ENCODE measurements at places on chromosomes 1 and 21.
A peak's percentile ranks its signal among the peaks of the same experiment; 100 is the strongest.

DNA sequence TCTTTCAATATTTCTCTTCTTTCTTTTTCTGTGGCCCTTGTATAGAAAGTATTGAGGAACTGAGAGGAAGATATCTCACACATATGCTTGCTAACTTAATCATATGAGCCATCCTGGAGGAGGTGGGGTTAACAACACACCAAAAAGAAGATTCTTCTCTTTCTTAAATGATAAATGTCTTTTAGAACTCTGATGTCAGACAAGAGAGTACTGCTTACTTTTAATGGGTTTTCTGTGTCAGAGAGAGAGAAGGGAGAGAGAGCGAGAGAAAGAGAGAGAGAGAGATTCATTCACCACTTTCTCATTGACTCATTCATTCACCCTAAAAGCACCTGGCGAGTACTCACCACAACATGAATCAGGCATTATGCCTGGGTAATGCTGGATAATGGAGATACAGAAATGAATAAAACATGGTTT, 250.3 kb upstream of the SGIP1 start:
- peak; percentile 58 for DNase-seq

- DNase-seq = no peak
These were observed 15.0 kb upstream of the OLFML2B start for GRCh38 chr1:162038624-162039023.

- DNase-seq = no peak
These were observed 1.5 kb downstream of the B4GALT2 start for GRCh38 chr1:43980255-43981134.

GRCh38 chr1:192808163-192808517, 699 bp upstream of the RGS2 start:
- DNase-seq = no peak

DNA sequence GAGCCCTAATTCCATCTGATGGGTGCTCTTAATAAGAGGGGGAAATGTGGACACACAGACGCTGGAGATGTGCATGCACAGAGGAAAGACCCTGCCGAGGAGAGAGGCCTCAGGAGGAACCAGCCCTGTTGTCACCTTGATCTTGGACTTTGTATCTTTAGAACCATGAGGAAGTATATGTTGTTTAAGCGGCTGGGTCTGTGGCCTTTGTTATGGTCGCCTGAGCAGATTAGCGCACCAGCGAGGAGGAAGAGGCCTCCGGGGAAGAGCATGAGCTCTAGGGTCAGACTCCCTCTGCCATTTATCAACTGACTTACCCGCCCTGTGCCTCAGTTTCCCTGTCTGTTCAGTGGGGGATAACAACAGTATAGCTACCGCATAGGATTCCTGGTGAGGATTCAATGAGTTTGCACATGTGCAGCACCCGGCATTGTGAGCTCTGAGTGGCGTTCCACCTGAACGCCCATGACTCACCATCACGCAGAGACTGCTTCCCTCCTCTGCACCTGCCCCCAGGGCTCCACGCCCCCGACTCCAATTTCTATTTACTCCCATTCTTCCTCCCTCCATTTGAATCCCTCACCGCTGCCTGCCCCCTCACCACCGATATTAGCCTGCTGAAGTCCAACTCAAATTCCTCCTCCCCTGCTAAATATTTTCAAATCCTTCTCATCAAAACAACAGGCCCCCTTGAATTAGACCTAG, 67.2 kb downstream of the ATP5PO start:
- DNase-seq = peak; percentile 72

GRCh38 chr1:50279622-50280330, 143.5 kb downstream of the DMRTA2 start:
- DNase-seq = no peak

DNA sequence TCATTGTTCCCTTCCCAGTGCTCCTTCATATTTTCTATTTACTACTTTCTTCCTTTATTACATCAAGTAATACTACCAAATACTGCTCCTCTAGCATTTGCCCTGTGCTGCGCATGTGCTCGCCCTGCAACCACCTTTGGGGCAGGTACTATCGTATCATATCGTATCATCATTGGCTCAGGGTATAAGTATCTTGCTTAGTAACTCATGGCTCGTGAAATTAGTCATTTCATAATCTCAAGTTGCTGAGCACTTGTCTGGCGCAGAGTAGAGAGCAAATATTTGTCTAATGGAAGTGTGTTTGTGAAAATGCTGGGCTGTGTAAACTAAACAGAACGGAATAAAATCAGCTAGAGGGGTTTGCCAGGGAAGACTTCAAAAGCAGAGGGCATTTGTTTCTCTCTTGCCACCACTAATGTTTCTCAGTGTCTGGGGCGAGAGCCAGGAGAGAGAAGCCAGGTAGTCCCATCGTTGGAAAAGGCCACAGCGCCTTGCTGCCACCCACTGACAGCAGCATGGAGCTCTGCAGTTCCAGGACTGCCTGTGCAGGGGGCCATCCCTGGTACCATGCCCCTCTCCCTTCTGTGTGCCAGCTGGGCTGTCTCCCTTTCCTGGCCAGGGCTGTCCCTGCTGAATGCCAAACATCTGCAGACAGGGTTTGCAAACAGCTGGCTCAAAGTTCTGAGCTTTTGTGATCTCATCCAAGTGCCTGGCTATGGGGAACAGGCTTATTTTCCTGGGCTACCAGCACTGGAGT, 20.0 kb upstream of the CPT2 start:
- no peak for DNase-seq

DNA sequence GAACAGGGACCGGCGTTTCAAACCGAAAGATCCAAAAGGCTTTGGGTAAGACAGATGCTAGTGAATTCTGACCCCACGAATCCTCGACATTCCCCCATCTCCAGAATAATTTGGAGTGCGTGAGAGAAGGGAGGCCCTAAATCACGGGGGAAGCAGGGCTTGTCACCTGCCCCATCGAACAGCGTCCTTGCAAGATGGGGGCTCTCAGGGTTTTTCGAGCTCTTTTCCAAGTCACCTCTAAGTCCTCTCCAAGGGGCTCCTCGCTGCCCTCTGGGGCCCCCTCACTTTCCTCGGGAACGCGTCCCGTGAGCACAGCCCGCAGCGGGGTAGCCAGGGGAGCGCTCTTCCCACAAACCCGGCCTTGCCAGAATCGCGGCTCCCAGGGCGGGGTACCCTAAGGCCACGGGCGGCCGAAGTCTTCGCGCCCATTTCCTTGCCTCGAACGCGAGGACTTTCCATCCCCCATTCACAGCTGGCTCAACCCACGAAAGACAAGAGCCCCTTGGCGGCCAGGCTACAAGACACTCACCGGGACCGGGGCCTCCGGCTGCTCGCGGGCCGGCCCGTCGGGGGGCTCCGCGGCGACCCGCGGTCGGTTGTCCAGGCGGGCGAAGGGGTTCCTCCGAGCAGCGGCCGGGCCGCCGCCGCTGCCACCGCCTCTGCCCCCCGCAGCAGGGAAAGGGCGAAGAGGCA, 546 bp downstream of the DONSON start:
- no peak for DNase-seq

DNA sequence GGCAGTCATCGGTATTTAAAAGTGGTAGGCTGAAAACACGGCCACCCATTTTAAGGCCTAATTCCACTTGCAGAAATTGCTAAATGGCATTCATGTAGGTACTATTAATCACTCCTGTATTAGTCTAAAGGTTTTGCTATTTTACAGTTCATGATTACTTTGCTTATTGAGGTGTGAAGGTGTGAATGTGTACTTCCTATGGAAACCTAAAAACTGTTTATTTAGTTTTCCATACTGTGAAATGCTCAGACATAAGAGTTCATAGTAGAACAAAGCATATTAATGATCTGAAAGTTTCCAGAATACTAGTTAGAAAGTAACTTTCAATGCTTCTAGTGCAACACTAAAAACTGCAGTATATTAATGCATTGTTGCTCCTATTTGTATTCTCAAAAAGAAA, 69.8 kb downstream of the ITGB3BP start:
- no peak for DNase-seq

DNA sequence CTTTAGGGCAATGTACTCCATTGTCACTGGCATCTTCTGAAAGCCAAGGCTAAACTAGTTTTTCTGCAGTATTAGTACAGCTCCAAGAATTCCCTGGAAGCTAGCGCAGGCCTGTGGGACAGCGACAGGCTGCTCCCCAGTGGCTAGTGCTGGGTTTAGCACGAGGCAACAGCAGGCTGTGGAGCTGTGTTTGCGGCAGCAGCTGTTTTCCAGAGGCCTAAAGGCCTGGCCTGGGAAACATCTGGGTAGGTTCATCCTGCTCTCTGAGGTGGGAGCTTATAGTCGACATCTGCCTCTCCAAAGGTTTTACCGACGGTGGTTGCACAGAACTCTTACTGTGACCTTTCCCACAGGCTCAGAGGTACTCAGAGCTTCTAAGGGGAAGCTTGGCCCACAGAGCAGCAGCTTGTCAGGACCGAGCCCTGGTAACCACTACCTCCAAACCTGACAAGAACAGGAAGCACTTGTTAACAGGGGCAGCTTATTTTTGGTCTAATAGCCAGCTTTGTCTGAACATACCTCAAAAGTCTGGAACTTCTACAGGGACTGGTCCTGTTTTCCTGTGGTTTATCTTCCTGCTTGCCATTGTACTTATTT, 17.2 kb downstream of the CC2D1B start:
- no peak for DNase-seq

DNA sequence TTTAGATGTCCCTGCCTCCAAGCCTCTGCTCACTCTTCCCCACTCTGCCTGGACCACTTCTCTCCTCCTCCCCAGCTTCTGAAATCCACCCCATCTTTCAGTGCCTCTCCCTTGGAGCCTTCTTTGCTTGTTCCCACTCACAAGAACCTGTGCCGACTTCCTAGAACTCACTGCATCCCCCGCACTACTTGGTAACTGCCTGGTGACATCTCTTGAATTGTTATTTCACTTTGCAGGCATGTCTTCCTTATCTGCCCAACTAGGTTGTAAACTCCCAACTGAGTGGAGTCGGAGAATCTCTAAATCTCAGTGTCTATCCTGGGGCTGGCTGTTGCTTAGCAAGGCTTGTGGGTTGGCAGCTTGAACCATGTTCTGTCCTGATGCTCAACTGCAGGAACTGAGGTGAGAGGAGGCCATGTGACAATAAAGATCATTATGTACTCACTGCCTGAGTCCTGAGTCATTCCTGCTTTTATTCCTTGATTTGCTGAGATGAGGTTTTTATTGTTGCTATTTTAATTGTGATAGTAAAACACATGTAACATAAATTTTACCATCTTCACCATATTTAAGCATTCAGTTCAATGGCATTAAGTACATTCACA, 3.9 kb downstream of the KPRP start:
- no peak for DNase-seq

DNA sequence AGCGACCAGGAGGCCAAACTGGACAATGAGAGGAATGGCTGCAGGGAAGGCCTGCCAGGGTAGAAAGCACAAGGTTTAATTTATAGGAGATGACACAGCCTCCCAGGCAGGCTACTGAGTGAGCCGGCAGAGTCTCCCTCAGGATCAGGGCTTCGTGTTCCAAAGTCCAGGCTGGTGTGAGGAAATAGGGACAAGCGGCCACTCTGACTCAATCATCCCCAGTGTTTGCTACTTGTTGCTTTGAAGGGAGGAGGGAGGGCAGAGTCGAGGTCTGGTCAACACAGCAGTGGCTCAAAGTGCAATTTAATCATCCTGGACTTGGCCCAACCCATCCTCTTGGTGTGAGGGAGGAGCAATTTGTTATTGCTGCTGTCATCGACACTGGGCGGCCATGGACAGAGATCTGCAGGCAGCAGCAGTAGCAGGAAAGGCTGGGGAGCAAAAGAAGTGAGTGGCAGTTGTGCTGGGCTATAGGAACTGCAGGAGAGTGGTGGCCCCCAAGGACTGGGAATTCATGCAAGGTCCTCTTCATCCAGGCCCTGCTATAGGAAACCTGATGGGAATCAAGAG, 27.5 kb downstream of the TBX15 start:
- DNase-seq = no peak

DNA sequence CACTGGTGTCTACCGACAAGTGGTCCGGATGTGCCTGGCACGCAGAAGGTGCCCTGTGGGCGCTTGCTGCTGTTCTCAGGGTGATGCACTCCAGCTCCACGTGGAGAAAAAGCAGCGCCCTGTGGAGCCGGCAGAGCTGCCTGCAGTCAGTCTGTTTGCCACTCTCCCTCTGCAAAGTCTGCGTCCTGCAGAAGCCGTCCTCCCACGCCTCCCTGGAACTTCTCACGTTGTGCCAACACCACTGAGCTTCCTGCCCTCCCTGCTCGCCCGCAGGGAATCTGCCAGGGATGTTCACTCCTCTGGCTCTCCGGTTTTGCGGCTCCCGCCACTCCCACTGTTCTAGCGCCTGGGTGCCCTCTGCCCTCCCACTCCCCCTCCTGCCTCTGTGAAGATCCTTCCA, 19.8 kb upstream of the UBXN10 start:
- no peak for DNase-seq

DNA sequence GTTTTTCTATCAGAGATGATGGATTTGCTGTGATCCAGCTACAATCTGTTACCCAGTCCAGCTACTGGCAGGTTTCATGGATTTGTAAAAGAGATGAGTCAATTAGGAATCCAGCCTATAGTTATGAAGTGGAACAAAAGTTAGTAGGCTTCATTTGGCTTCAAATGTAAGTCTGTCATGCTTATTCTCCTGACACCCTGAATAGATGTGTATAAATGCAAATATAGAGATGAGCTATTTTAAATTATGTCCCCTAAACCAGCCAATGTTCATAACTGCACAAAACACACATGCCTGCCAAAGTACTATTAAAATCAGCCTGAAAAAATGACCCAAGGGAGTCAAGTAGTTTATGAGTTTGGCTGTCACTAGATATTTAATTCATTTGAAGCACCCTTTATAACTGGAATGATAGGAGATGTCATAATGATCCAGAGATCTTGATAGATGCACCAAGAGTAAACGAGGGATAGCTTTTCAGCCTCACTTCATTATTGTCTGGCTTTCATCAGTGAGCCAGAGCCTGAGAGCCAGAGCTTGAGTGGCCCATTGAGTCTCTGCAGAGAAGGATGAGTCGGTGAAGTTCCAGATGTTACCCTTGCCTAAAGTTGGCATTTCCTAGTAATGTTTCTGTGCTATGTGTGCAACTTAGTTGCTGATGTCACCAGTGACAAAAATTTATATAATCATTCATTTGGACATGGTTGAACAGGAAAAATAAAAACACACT, 11.8 kb upstream of the NTMT2 start:
- no peak for DNase-seq

DNA sequence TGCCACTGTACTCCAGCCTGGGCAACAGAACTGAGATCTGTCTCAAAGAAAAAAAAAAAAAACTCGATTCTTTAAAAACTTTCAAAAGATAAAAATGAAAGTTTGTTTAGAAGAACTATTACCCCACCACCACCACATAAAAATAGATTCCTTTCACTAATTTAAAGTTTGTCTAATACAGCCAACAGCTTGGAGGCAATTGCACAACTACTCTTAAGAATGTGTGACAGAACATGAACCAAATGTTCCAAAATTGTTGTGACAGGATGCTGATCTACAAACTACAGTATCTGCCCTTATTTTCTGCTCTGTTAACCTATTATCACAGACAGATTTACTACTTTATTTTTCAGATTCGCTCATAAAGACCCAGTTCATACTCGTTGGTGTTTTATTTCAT, 5.5 kb upstream of the TGFBR3 start:
- DNase-seq = no peak

- no peak for DNase-seq
These were observed 50.5 kb downstream of the DMAP1 start for GRCh38 chr1:44263568-44264450.

GRCh38 chr1:206785182-206785765, 13.0 kb upstream of the IL10 start:
- no peak for DNase-seq

Measured in kidney epithelial cell (primary cell).